ENCODE measurements at places on chromosomes 6 and 20. TPM values are rescaled to one million over a fixed set of nuclear protein-coding genes. Genes with fewer than 3 reads are reported as not detected.

The ZBTB24 gene
- total RNA-seq: 4.6 TPM

The PRDM13 gene
- total RNA-seq: not detected

The DTNBP1 gene
- total RNA-seq: 7.1 TPM

The CTSZ gene
- total RNA-seq: 420 TPM

The ARMC12 gene
- not detected for total RNA-seq

The SLC35D3 gene
- total RNA-seq: 0.05 TPM

DNA sequence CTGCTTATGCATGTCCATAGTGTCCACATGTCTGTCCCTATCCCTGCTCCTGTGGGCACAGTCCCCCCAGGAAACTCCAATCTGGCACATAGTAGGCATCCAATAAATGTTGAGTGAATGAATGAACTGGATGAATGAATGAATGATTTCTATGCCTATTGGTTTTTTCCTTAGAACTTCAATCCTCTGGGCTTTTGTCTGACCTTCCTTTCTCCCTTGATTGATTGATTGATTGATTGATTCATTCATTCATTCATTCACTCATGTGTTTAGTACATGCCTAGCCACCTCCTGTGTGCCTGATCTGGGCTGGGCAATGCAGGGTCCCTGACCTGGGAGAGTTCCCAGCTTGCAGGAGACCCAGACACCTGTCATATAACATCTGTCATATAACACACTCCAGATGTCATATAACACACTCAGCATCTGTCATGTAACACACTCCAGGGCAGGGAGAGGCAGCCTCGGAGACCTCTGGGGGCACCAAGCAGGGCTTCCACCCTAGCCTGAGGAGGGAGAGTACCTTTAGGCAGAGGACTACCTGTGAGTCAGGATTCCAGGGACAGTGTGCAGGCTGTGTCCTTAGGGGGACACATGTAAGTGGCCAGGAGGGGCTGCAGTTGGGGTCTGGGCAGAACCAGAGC, 17.9 kb downstream of the VSTM2L start:
- no peak for DNase-seq

DNA sequence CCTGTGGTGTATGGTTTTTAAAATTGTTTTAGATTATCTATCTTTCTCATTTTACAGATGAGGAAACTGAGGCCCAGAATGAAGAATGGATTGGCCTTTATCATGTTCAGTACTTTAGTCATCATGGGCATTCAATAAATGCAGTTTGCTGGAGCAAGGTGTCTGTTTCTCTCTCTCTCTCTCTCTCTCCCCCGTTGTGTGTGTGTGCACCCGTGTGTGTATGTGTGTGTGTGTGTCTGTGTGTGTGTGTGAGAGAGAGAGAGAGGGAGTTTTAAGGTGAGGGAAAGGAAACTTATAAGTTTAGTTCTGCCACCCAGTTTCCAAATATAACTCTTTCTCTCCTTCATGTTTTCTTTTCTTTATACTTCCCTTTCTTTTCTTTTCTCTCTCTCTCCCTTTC, 62.4 kb downstream of the CTNNBL1 start:
- no peak for DNase-seq

GRCh38 chr20:39136798-39137197, 174.7 kb downstream of the DHX35 start:
- DNase-seq: no peak

- DNase-seq: no peak
Measured at GRCh38 chr6:14265049-14266021, 147.8 kb downstream of the CD83 start.

DNA sequence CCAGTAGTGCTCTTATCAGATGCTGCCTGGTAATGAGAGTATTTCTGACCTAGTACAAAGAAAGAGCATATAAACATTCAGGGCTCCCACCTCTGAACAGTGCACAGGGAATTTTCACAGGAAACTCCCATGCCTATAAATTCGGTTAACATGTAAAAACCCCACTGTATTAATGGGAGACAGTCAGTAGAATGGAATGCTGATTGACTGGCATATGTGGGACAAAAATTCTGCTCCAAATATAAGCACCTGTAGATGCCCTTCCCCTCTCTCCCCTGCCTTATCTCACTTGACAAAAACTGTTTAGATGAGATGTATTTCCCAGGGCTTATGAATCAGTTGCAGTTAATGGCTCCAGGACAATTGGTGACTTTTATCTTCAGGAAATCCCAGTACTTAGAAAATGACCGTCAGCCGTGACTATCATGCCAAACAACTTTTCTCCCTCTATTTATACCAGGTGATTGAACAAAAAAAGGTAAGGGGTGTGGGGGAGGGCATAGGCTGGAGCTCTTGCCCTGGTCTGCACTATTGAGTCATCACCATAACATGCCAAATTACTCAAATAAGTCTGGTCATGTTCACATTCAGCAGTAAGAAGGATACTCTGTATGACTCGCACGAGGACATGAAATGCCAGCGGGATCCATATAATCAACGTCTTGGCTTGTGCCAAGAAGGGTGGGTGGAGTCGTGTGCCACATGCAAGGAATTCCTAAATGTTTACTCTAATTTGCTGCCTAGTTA, 176.4 kb upstream of the BMP2 start:
- peak; percentile 77 for DNase-seq

DNA sequence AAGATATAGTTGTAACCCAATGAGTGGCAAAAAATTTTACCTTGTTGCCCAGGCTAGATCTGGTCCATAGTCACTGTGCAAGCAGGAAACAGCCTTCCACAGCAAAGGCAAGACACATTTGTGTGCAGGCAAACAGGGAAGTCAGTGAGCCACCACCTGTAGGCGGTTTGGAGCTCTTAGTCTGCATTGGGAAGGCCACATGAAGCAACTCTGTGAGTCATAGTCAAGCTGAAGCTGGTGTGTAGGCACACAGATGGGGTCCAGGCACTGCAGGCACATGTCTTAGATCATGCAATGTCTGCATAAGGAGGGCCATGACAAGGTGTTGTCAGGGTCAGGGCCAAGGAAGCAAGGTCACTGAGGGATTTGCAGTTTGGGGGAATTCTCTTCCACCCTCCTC, 543.2 kb upstream of the EPHA7 start:
- DNase-seq: no peak

DNA sequence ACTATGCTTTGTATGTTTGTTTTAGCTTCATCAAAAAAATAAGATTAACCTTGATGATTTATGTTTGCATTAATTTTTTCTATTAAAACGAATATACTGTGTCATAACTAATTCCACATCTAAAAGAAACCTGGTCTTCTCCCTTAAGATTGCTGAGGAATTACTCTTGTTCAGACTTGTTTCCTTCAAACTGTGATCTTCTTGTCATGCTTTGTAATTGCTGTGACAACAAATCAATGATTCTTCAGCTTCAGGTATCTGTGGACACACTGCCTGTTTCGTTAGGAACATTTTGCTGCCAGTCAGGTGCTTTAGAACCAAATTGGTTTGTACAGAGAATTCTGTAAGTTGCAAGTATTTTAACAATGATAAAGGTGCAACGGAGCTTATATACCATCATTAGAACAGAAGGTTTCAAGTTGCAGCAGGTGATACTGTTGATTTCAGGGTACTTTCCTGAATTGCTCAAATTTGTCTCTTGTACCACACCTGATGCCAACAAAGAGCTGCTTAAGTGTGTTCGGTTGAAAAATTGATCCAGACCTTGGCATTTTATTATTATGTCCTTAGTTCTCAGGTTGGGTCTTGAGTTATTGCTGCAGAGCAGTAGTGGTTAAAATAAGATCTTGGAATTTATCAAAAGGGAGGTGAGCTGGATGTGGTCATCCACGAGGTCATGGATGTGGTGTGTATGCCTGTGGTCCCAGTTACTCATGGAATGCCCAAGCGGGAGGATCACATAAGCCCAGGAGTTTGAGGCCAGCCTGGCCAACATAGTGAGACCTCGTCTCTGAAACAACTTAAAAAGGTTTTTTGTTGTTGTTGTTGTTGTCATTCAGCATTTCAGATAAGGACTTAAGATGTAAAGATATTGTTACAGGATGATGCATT, 19.5 kb downstream of the SYTL3 start:
- DNase-seq: no peak

GRCh38 chr20:22762576-22763256, 178.3 kb upstream of the FOXA2 start:
- peak; percentile 33 for DNase-seq

GRCh38 chr6:132995432-132995831, 181.1 kb downstream of the RPS12 start:
- DNase-seq: no peak

- DNase-seq: no peak
Measured at GRCh38 chr6:145349950-145350510, 385.3 kb downstream of the EPM2A start.

DNA sequence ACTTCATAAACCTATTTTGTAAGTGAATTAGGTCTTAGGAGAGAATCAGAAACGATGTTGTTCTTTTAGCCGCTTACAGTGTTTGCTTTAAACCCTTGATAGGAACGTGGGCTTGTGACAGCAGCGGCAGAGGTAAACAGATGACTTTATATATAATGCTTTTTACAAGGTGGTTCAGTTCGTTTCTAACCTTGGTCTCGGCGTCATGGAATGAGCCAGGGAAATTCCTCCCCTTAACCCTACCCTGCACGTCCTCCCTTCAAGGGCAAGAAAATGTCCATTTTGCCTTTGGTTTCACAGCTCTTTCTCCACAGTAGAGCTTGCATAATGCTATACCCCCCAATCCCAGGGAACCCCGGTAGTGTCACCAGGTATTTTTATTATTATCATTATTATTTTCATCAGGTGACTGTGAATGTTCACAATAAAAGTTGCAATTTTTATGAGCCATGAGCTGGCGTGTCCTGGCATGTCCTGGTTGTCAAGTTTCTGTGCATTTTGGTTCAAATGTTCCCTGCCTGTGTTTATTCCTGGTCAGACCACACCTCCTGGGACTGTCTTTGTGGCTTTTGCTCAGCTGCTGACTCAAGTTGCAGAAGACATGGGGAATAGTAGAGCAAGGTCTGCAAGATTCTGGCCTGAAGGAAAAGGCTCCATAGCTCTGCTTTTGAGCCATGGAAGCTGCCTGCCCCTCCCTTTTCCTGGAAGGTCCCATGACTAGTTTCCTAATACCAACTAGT, 112.8 kb upstream of the BMP2 start:
- no peak for DNase-seq

GRCh38 chr20:11248687-11249638, 575.2 kb upstream of the JAG1 start:
- no peak for DNase-seq

DNA sequence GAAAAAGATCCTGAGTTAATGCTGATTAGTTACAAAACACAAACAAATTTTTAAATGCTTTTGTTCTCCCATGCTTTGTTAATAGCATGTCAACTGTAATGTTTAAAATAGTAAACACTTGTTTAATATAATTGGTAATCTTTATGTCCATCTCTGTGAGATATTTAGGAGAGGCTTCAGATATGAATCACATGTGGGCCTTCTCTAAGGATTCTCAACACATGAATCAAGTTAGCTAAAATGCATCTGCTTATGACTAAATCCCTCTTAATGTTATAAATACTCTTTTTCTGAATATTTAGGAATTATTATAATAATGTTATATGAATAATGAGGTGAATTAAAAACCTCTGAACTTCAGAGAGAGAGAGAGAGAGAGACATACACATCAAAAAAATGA, 345.9 kb upstream of the MANEA start:
- DNase-seq: no peak

- DNase-seq: no peak
Measured at GRCh38 chr6:109660526-109661320, 30.3 kb downstream of the AK9 start.
